CD4-positive, alpha-beta memory T cell (primary cell): ENCODE measurements at places on chromosomes 4 and X. TPM values are rescaled to one million over a fixed set of nuclear protein-coding genes. Genes with fewer than 3 reads are reported as not detected.

- no peaks in the 10 kb centered on the region for H3K27me3 ChIP-seq
- H3K27ac ChIP-seq = no peak overlapping the region
- no peak for DNase-seq
Observed at GRCh38 chr4:158829254-158829653, 60.4 kb downstream of the FNIP2 start.

LRCH2 gene
- not detected for total RNA-seq

DNA sequence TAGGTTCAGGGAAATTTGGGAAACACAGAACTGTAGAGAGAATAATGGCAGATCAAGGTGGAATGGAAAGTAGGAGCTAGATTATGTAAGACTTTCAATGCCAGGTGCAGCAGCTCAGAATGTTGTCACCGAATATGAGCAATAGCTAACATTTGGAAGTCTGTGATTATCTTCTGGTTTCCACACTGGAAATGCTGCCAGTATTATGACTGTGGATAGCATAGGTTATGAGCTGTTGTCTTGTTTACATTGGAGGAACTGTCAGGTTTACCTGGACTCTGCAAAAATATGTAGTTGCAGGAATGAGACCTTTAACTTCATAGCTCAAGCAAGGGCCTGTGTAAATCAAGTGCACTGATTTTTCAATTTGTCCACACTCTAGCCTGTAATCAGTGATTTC lies 26.0 kb upstream of the TAF9B start:
- H3K27ac ChIP-seq = no peak overlapping the region
- no peak for DNase-seq
- no peaks in the 10 kb centered on the region for H3K27me3 ChIP-seq

DNA sequence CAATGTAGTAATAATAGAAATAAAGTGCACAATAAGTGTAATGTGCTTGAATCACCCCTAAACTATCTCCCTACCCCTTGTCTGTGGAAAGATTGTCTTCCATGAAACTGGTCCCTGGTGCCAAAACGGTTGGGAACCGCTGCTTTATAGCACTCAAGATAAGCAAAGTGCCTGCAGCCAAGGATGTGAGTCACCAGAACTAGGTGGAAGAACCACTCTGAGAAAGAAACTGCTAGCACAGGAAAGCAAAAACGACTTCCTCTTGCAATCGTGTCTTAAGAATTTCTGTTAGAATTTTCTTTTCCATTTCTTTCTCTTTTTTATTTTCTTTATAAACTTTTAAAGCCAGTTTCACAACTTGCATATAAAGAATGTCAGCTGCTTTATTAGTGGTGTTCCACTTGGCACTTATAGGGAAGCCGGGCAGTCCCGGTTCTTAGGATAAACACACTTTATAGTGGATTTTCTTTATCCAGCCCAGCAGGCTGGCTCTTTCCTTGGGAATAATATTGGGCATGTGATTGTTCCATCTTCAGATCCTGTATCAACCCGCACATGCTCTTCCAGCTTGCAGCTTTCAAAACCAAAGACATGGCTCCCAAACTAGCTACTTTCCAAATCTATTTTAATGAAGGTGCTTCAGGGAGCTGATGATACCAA lies 32.3 kb upstream of the CXCL8 start:
- H3K27ac ChIP-seq = no peak overlapping the region
- H3K4me3 ChIP-seq = no peak overlapping the region
- no peaks in the 10 kb centered on the region for H3K4me1 ChIP-seq
- no peaks in the 10 kb centered on the region for H3K36me3 ChIP-seq

AADAT gene
- total RNA-seq = not detected

DNA sequence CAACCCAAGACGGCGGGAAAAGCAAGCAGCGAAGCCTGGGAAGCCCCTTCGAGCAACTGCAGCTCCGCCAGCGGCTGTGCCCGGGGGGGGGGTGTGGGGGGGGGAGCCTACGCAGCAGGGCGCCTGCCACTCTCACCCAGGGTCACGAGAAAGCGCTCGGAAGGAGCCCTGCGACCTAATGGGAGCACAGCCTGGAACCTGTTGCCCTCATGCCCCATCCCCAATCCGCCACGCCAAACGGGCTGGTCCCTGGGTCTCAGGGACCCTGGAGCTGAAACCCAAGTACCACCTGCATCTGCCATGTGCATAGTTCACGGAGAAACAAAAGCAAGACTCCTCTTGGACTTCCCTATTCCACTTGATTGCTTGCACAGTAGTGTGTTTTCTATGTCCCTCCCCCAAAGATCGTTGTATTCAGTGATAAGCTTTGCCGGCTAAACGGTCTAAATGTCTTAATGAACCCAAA lies 359 bp upstream of the GAB3 start:
- no peaks in the 10 kb centered on the region for H3K27me3 ChIP-seq
- H3K4me1 ChIP-seq = peaks cover 36% of the 10 kb centered on the region
- H3K36me3 ChIP-seq = no peaks in the 10 kb centered on the region
- no peak overlapping the region for H3K4me3 ChIP-seq
- H3K27ac ChIP-seq = no peak overlapping the region
- DNase-seq = no peak

SMIM31 gene
- total RNA-seq = not detected

NSDHL gene
- 7.1 TPM for total RNA-seq

GRCh38 chrX:41258871-41259270 lies 75.1 kb upstream of the DDX3X start:
- no peak overlapping the region for H3K4me3 ChIP-seq
- no peaks in the 10 kb centered on the region for H3K36me3 ChIP-seq
- H3K27me3 ChIP-seq = no peaks in the 10 kb centered on the region
- H3K27ac ChIP-seq = no peak overlapping the region
- DNase-seq = no peak

DNA sequence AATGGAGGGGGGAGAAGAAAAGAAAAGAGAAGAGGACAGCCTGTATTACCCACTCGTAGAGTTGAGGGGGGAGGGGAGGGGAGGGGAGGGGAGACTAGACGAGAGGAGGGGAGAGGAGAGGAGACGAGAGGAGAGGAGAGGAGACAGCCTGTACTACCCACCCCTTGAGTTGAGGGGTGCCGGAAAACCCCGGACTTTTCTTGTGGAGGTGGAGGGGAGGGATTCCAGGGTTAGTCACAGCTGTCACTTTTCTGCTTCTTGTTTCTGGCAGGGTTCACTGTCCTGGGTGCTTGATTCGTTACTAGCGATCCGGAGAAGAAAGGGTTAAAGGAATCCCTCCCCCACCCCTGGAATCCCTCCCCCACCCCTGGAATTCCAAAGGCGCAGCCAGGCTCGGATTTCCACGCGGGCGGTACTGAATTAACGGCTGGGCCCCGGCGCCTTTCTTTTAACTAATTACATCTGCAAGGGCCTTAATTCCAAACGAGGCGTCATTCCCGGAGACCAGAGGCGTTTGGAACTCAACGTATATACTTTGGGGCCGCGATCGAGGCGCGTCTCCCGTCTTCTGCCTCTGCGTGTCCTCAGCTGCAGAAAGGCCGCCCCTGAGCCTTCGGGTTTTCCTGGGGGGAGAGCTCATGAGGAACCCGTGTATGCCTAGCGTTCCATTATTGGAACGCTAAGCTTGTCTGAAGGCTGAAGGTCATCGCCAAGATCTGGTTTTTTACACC lies 20.1 kb upstream of the CSF2RA start:
- H3K27me3 ChIP-seq = no peaks in the 10 kb centered on the region
- H3K27ac ChIP-seq = no peak overlapping the region
- no peak overlapping the region for H3K4me3 ChIP-seq

DNA sequence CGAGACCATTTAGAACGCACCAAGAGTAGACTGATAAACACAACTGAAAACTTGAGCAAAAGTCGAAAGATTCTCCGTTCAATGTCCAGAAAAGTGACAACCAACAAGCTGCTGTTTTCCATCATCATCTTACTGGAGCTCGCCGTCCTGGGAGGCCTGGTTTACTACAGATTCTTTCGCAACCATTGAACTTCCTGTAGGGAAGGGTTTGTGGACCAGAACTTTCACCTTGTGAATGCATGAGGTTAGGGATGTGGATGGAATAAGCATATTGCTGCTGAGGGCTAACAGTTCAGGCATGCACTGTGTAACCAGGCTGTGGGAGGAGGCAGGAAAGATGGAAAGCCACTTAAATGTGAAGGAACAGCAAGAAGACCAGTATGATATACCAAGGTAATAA lies 20.9 kb upstream of the ING2 start:
- no peaks in the 10 kb centered on the region for H3K36me3 ChIP-seq
- H3K4me1 ChIP-seq = no peaks in the 10 kb centered on the region
- H3K27me3 ChIP-seq = no peaks in the 10 kb centered on the region
- no peak for DNase-seq
- no peak overlapping the region for H3K27ac ChIP-seq

GRCh38 chrX:49177338-49177833 lies 5.7 kb downstream of the PLP2 start:
- no peak for DNase-seq
- H3K4me1 ChIP-seq = peaks cover 15% of the 10 kb centered on the region
- no peaks in the 10 kb centered on the region for H3K27me3 ChIP-seq
- no peak overlapping the region for H3K4me3 ChIP-seq
- H3K27ac ChIP-seq = no peak overlapping the region
- H3K36me3 ChIP-seq = peaks cover 10% of the 10 kb centered on the region

- H3K27me3 ChIP-seq = no peaks in the 10 kb centered on the region
- H3K4me3 ChIP-seq = no peak overlapping the region
- no peak overlapping the region for H3K27ac ChIP-seq
Observed at GRCh38 chr4:123776267-123776666, 379.7 kb downstream of the SPRY1 start.

PAGE5 gene
- total RNA-seq = 0.70 TPM

DIAPH2 gene
- 11.0 TPM for total RNA-seq

GRCh38 chrX:574251-574650 lies 56.3 kb upstream of the SHOX start:
- no peak overlapping the region for H3K27ac ChIP-seq
- no peaks in the 10 kb centered on the region for H3K4me1 ChIP-seq
- no peak for DNase-seq
- H3K27me3 ChIP-seq = no peaks in the 10 kb centered on the region
- H3K4me3 ChIP-seq = no peak overlapping the region

IL21 gene
- total RNA-seq = 0.28 TPM

DNA sequence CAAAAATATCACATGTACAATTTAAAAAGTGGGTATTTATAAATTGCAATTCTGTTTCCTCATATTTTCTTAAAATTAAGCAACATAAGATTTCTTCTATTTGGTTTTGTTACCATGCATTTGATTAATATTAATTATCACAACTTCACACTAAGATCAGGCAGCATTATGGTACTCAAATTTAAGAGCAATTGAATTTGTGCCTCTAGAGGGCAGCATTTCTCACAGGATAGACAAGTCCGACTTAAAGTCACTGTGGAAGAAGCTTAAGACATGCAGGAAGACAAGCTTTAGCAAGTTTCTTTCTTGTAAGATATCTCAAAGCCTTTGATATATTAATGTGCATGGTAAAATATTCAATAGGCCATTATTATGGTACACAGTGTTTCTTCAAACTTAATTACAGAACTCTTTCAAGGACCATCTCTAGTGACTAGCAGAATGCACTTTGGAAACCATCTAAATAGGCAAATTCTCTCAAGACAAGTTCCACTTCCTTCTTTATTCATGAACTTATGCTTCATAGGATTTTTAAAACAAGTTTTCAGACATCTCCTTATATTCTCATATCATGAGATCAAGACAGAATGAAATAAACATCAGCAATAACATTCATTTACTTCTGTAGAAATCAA lies 35.0 kb downstream of the FBXW7 start:
- no peak overlapping the region for H3K27ac ChIP-seq
- no peak overlapping the region for H3K4me3 ChIP-seq
- peaks cover 6% of the 10 kb centered on the region for H3K4me1 ChIP-seq

TMPRSS11B gene
- total RNA-seq = not detected

DNA sequence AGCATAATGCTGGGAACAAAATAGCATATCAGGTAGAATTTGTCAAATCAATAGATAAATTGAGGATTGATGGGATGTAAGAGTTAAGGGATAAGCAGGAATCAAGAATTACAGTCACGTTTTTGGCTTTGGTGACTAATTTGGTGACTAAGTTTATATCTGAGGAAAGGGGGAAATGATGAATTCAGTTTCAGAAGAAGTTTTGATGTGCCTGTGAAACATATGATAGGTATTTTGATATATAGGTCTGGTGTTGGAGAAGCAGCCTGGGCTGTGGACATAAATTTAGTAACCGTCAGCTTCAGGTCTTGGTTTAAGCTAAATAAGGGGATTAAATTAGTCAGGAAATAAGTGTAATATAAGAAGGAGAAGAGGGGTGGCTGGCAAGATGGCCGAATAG lies 79.0 kb upstream of the EDA2R start:
- H3K27ac ChIP-seq = no peak overlapping the region
- H3K36me3 ChIP-seq = no peaks in the 10 kb centered on the region
- H3K27me3 ChIP-seq = no peaks in the 10 kb centered on the region
- no peak for DNase-seq
- no peaks in the 10 kb centered on the region for H3K4me1 ChIP-seq
- no peak overlapping the region for H3K4me3 ChIP-seq

- no peak for DNase-seq
- H3K4me3 ChIP-seq = no peak overlapping the region
- H3K27ac ChIP-seq = no peak overlapping the region
- no peaks in the 10 kb centered on the region for H3K36me3 ChIP-seq
- no peaks in the 10 kb centered on the region for H3K4me1 ChIP-seq
- H3K27me3 ChIP-seq = no peaks in the 10 kb centered on the region
Observed at GRCh38 chr4:187258651-187259401, 535.2 kb upstream of the FAT1 start.

- H3K4me1 ChIP-seq = no peaks in the 10 kb centered on the region
- no peak overlapping the region for H3K27ac ChIP-seq
- no peaks in the 10 kb centered on the region for H3K27me3 ChIP-seq
- H3K4me3 ChIP-seq = no peak overlapping the region
- peak; percentile 23 for DNase-seq
Observed at GRCh38 chr4:47383829-47384427, 79.6 kb downstream of the COMMD8 start.

PPEF1 gene
- total RNA-seq = 1.00 TPM

DNA sequence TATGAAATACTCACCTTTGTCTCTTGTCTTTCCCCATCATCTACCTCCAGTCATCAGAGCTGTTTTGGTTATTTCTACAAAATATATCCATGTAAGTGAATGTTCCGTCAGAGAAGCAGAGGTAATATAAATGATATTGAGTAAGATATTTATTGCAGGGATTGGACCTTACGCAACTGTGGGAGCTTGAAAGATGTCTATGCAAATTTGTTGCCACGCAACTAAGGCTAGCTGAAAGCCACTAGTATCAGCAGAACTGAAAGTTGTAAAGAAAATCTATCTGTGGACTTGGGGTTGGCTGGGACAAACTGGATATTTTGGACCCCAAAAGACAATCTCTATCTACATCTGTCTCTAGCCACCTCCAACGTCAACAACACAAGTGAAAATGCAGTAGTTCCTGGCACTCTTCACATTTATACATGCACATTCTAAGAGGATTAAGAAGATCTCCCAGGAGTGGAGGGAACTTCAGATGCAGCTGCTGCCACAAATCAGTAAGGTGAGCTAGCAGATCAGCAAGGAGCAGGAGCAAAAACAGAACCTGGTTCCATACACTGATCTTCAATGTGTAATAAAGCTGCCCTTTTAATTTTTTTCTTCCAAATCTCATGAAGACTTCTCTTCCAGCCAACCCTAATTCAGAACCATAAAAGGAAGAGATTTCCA lies 8.5 kb upstream of the CCSER1 start:
- H3K4me1 ChIP-seq = no peaks in the 10 kb centered on the region
- H3K27me3 ChIP-seq = no peaks in the 10 kb centered on the region
- no peaks in the 10 kb centered on the region for H3K36me3 ChIP-seq
- H3K4me3 ChIP-seq = no peak overlapping the region
- no peak overlapping the region for H3K27ac ChIP-seq

GRCh38 chr4:25065431-25065858 lies 34.7 kb upstream of the LGI2 start:
- no peak overlapping the region for H3K27ac ChIP-seq
- H3K27me3 ChIP-seq = no peaks in the 10 kb centered on the region
- no peak for DNase-seq
- no peak overlapping the region for H3K4me3 ChIP-seq

HERC6 gene
- total RNA-seq = 29.5 TPM

- no peak for DNase-seq
- no peak overlapping the region for H3K27ac ChIP-seq
- H3K4me1 ChIP-seq = no peaks in the 10 kb centered on the region
- H3K27me3 ChIP-seq = no peaks in the 10 kb centered on the region
- H3K4me3 ChIP-seq = no peak overlapping the region
Observed at GRCh38 chrX:20147561-20147960, 5.9 kb upstream of the EIF1AX start.
